Calu3 (cell line): ENCODE measurements at places on chromosomes 7 and 10. TPM values are rescaled to one million over a fixed set of nuclear protein-coding genes. Genes with fewer than 3 reads are reported as not detected.

Gene SNX10
- total RNA-seq: 19.6 and 22.1 TPM in 2 replicates

Gene FKBP6
- not detected in 2 replicates for total RNA-seq

Gene TRIM50
- not detected in 2 replicates for total RNA-seq

- DNase-seq: no peak
These were observed 54.1 kb downstream of the SLIT1 start for GRCh38 chr10:97131666-97132065.

DNA sequence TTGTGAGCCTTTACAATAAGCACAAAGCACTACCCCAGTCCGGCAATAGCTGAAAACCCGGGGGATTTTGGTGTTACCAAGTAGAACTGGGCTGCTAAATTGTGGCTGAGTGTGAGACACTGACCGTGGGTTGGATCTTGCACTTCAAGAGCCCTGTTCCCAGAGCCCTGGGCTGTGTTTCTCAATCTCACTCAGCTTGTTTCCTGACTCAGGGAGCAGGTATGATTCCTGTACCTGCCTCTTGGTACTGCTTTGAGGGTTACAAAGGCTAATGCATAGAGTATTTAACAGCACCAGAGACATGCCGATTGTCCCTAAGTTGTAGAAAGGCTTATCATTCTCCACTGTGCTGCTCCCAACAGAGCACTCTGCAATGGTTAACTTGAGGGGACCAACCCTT lies 134.6 kb downstream of the TEX36 start:
- DNase-seq: no peak

GRCh38 chr7:69691327-69691726 lies 93.1 kb downstream of the AUTS2 start:
- no peak for DNase-seq

GRCh38 chr10:102616066-102616770 lies 28.1 kb upstream of the TRIM8 start:
- no peak for DNase-seq

DNA sequence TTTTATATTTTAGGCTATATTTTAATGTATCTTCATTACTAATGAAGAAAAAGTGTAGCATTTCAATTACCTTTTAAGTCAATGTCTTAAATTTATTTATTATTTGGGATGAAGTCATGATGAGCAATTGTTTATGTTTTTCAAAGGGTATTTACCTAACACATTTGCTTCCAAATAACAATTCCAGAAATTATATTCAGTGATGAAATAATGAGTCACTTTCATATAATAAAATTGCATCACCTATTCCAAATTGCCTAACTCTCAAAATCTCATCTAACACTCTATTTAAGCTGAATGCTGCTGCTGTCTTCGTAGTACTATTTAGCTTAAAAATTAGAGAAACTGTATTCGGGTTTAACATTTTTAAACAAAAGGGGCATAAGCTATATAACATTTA lies 97.7 kb downstream of the PRKG1 start:
- no peak for DNase-seq

DNA sequence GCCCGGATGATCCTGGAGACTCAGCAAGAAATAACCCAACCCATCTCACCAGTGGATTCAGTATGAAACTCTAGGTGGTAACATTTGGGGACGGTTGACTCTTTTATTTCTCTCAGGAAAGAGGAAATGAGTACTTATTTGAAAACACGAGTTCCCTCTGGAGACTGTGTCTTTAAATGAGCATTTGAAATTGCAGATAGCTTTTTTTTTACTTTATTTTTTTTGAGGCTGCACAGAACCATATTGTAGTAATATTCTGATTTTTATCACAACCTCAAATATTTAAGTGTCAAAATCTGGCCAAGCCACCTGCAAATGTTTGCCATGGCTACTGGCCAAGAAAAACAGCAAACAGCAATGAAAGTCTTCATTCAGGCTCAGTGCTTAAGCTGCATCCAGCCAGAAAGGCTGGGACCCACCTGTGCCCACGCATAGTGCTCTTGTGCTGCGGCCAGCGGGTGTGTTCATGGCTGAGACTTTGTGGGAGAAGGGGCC lies 160.8 kb downstream of the CREB5 start:
- DNase-seq: peak; percentile 83

DNA sequence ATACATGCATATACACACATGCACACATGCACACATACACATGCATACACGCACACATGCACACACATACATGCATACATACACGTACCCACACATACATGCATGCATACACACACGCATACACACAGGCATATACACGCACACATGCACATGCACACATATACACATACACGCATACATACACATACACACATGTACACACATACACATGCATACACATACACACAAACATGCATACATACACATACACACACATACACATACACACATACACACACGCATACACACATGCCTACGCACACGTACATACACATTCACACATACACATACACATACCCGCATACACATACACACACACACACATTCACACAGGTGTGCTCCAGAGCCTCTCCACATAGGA lies 81.0 kb upstream of the KMT2E start:
- no peak for DNase-seq

GRCh38 chr10:102455893-102456471 lies 4.6 kb upstream of the C10orf95 start:
- DNase-seq: no peak

DNA sequence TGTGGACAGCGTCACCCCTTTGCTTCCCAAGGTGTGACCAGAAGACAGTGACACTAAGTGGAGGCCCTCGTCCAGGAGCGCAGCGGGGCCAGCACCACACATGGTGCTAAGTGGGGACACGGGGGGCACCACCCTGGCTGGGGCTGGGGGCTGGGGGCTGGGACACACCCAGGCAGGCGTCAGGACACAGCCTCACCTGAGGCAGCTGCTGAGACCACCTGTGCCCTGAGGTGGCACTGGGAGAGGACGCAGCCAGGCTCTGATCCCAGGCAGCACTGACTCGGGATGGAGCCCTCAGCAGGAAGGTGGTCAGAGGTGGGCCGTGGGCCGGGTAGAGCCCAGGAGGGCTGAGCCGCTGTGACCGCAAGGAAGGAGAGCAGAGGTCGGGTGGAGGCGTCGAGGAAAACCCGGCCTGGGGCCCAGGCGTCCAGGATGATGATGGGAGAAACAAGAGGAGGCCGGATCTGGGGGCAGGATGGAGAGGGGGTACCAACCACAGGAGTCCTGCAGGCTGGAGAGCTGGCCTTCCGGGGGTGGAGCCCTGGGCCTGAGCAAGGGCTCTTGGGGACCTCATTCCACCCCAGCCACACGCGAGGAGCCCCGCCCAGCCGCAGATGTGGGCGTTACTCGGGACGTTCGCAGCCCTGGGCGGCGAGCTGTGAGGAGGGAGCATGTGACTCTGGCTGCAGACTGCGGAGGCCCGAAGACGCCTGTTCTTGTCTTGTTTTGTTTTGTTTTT lies 22.5 kb downstream of the LRRC27 start:
- no peak for DNase-seq

- no peak for DNase-seq
These were observed 9.4 kb downstream of the HDAC9 start for GRCh38 chr7:18504965-18505364.

DNA sequence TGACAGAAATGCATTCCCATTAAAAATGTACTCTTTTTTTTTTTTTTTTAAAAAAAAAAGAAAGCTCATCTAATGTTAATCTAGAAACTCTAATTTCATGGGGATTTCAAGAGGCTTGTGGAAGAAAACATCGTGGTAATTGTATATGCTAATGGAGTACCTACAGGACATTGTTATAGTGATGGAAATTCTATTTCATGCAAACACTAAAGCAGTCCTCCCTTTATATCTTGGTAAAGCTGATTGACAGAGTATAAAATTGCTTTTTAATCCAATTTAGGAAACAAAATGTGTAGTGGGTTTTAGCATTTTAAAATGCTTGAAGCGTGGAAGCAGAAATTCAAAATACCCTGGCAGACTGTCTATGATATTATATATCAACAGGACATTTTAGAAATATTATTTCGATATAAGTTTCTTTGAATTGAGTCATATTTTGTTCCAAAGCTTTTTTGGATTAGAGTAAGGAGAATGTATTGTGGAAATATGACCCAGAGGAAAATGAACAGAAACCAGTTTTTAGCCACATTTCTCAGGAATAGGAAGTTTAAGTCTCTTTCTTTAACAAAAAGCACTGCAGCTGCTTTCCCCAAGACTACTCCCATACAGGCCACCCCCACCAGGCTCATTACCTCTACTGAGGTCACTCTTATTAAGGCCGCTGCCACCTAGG lies 121.9 kb downstream of the WNT2 start:
- DNase-seq: no peak

DNA sequence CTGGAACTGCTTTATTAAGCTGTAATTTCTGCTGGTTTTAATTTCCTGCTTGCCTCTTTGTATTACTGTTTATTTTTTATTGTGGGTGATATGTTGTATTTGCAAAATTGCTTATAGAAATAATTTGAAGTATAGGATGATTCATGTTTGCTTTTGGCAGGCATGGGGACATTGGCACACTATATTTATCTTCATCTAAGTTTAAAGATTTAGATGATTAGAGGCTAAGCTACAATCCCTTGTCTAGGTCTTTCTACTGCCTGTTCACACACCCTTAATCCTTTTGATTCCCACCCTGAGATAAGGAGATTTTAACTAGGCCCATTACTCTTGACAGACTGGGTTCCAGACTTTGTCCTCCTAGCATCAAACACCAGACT lies 182.8 kb upstream of the KAT6B start:
- no peak for DNase-seq

DNA sequence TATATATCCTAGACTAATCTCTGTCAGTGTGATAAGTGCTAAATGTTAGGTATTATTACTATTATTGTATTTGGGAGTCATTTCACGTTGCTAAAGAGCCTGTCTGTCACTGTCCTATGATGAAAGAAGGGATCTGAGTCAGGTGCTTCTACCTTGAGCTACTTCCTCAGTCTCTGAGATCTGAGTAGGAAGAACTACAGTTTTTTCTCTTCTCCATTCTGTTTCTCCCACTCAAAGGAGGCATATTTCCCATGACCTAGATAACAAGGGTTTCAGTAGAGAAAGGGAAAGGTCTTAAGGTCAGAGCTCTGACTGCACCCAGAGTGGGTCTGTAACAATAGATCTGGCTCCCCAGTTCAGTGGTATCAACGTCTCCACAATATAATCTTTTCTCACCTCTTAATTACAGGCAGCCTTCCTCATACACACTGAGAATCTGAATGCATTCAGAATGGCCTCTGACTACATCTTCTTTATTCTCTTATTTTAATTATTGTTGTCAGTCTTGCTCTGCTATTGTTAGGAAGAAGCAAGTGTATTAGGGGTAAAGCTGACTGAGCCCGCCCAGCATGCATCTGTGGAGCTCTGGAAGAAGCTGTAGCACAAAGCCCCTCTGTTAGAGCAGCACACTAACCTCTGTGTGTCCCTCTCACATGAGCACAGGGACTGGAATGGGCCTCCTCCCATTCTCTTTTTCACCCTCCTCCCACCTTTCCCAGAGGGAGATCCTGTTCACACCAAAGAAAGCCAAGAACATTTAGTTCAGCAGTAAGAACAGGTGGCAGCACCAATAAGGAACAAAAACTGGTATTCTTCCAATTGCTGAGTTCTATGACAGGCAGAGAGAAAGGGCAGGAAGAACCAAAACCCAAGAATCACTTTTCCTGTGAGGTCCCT lies 38.1 kb downstream of the USP54 start:
- DNase-seq: no peak

DNA sequence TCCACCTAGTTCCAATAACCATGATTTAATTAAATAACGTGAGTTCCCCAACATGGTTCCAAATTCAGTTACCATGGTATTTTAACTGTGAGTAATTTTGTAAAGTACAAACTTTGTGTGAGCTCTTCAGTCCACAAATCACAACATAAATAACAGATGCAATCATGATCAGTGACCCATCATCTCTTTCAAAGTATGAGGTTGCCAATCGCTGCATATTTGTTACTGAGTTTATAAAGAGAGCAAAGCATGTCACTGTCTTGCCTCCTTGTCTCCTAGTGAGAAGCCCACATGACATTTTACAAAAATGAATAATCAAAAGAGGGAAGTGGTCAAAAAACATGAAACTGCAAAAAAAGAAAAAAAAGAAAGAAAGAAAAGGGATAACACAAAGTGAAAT lies 69.1 kb upstream of the PDSS1 start:
- DNase-seq: no peak

GRCh38 chr7:2820508-2820934 lies 23.6 kb downstream of the GNA12 start:
- DNase-seq: peak; percentile 83

DNA sequence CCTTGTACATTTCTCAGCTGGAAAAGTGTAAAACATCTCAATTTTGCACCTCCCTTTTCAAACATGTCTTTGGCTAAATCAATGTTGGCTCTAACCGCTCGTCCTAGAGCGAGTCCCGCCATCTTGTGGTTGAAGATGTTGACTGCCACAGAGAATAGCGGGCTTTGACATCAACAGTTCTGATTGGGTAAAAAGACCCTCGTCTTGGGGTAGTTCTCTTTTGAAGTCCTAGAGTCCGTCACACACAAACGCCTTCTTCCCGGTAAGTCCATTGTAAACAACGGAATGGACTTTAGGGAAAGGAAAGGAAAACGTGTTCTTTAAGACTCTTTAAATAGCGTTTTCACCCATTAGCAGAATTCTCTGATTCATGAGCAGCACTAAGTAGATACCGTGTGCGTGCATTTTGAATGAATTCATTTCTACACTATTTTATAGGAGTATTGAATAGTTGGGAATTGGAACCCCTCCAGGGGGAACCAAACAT lies 452 bp upstream of the RPP30 start:
- peak; percentile 21 for DNase-seq

GRCh38 chr10:124719213-124719851 lies 24.8 kb downstream of the FAM53B start:
- peak; percentile 70 for DNase-seq

- DNase-seq: no peak
These were observed 105.1 kb upstream of the ADCY1 start for GRCh38 chr7:45469103-45469502.

DNA sequence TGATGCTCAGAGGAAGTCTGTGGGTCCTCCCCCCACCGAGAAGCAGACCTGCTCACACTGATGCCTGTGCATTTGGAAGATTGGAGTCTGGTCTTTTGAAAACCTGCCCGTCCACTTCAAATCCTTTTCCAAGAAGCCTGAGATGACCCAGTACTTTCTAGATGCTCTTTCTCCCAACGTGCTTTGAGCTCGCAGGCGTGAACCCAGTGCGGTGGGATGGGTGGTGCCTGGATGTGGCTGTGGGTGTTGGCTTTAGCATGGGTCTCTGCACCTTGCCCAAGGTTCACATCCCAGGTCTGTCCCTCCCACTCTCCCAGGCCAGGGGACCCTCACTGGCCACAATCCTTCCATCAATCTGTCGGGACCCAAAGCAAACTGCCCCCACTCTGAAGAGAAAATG lies 170.2 kb downstream of the ADARB2 start:
- DNase-seq: no peak
